ENCODE measurements at places on chromosomes 12 and 14.

DNA sequence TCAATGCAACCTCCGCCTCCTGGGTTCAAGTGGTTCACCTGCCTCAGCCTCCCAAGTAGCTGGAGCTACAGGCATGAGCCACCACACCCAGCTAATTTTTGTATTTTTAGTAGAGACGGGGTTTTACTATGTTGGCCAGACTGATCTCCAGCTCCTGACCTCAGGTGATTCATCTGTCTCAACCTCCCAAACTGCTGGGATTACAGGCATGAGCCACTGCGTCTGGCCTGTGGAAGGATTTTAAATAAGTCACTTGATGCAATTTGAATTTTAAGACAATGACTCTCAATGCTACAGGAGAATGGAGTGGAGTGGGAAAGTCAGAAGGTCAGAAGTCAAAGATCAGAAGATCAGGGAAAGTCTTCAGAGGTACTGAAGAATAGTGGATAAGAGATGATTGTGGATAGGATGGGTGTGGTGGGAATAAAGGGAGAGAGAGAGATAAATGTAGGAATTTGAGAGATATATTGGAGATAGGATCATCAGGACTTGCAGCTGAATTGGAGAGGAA, 15.4 kb downstream of the TMEM52B start:
- no peak for DNase-seq

GRCh38 chr12:128069359-128069997, 197.5 kb upstream of the TMEM132C start:
- DNase-seq = peak; percentile 2

- DNase-seq = no peak
Measured at GRCh38 chr12:12735301-12735700, 18.1 kb downstream of the CDKN1B start.

GRCh38 chr14:93185349-93185720, 218 bp downstream of the LYSET start:
- no peak for DNase-seq

DNA sequence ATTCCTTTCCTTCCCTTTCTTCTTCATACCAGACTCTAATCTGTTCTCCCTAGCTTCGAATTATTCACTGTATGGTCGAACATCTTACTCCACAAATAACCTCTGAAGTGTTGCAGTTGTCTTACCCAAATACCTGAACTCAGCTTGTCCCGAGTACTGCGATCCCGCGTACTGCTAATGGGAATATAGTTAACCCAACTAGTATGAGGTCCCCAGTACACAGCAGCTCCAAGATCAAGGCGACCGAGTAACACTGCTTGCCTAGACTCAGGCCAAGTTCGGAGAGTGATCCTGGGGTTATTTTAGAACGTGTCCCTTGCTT, 462 bp upstream of the ETNK1 start:
- DNase-seq = no peak

DNA sequence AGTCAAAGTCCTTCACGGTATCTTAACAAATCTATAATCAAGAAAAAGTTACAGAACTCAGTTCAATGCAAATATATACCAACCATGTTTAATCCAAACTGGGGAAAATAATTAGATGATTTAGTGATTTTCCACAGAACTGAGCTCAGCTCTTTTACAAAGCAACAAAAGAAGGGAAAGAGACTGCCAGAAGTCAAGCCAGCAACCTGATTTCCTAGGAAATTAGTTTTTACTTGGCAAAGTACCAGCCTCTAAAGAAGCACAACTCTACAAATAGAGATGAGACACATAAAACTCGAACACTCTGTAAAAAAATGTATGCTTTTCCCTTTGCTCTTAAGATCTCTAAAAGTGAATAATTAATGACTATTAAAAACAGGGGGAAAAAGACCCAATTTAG, 19.4 kb downstream of the NUMB start:
- DNase-seq = no peak

GRCh38 chr12:23830210-23830609, 119.3 kb downstream of the SOX5 start:
- no peak for DNase-seq

GRCh38 chr12:99054601-99055128, 409.6 kb downstream of the APAF1 start:
- no peak for DNase-seq

DNA sequence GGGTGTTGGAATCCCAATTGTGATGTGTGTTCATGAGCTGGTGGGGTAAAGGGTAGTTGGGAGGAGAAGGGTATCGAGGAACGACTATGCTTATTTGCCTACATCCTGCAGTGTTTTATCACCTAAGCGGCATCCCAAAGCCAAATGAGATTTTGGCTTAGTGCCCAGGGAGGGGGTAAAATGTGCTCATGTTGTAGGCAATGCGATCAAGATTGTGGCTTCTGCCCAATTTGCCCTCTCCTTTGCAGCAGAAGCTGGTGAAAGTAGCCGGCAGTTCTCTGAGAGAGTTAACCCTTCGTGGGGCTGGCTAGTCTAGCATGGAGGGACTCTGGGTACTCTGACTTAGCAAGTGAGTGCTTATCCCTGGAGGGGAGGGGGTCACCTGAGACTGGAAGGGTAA, 753 bp downstream of the RPH3A start:
- DNase-seq = no peak

- DNase-seq = no peak
Measured at GRCh38 chr12:38586789-38587188, 270.2 kb downstream of the ALG10B start.

- DNase-seq = no peak
Measured at GRCh38 chr12:116171549-116171948, 105.9 kb downstream of the MED13L start.

GRCh38 chr12:3905664-3906063, 32.5 kb upstream of the PARP11 start:
- DNase-seq = no peak

GRCh38 chr14:61939776-61940175, 177.6 kb downstream of the SNAPC1 start:
- DNase-seq = no peak

DNA sequence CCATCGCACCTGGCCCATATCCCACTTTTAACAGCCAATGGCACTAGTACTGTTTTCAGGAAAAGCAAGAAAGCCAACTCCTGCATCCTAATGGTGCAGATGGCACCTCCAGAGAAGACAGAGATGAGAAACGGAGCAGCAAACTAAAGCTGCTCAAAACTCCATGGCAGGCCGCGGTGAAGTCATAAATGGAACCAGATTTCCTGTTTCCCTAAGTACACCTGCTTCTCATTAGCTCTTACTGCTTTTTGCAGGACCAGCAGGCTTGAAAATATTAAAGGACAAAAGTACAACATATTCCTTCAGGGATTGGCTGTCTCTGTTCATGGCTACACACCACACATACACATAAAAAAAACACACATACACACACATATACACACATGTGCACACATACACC, 36.7 kb upstream of the LGALS3 start:
- no peak for DNase-seq

- no peak for DNase-seq
Measured at GRCh38 chr12:5770727-5771126, 174.3 kb downstream of the ANO2 start.

GRCh38 chr12:63415357-63415756, 252.9 kb downstream of the DPY19L2 start:
- no peak for DNase-seq

GRCh38 chr14:56195704-56196103, 77.5 kb downstream of the PELI2 start:
- no peak for DNase-seq

DNA sequence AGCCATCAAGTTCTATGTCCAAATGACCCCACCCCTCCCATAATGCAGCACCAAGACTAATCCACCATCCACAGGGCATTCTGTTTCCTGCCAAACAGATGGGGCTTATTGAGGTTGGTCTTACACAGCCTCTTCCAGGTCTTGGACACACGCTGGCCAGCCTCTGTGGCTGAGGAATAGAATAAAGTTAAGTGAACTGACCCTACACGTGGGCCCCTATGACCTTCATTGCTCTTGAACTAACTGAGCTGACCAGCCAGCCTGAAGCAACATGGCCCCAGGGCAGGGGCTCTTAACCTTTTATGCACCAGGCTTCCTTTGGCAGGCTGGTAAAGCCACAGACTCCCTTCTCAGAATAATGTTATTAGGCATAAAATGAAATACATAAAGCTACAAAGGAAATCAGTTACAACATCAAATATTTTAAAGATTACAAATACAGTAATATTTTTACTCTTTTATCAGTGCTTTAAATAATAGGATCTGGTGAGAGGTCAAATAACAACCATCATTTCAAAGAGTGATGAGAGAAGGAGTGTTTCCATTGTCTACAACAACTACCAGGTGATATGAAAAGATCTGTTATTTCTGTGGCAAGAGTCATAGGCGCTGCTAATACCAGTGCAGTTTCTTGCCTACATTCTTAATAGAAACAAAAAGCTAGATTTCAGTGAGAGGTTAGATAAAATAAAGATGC, 192.9 kb upstream of the NUDT4 start:
- no peak for DNase-seq

DNA sequence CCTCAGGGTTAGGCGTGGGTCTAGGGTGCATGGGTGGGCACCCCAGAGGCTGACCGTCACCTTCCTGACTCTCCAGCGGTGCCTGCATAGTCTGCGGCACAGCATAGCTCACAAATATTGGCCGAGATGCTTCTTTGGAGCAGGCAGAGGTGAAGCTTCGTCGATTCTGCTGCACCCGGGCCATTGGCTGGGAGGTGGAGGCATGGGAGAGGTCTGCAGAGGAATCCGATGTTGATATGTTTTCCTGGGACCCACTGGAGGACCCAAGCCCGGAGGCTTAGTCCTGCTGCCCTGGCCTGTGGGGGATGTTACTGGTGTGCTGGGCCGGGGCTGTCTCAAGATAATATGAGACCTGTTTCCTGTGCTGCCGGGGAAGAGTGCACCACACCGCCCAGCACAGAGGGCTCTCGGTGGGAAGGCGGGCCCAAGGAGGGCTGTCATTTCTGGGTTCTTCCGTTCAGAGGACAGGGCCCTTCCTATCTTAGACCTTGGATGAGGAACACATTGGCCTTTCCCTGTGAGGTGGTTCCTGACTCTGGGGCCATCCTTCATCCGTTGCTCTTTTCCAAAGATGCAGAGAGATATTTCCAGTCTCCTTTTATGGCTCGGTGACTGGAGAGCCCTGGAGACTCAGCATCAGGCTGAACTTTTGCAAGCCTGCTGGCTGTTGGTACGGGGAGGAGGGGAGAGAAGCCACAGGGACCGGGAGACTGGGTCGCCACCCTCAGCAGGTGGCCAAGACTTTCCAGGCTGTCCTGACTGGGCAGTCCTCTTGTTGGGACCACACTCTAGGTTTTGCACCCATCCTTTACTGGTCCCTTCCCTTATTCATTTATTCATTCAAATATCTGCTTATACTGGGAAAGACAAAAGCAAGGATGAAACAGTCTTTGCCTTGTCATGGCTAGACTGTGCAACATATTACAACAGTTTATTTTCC, 143.5 kb downstream of the TSPAN9 start:
- DNase-seq = no peak

DNA sequence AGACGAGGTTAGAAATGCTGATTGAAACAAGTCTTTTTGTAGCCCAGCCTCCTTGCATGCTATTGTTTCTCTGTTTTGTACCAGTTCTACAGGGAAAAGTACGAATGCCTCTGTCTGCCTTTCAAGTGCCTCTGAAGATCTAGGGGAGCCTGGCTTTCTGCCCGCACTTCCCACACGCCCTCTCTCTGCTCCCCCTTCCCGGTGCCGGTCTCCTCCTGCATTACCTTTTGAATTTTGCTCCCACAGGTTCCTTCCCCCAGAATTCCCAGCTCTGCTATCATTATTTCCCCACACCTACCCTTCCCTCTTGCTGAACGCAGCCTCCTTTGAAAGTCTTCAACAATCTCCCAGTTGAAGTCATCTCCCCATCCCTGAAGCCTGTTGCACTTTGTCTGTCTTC, 689.7 kb downstream of the BCL11B start:
- no peak for DNase-seq

- peak; percentile 70 for DNase-seq
Measured at GRCh38 chr12:66449531-66449930, 147.2 kb downstream of the HELB start.

DNA sequence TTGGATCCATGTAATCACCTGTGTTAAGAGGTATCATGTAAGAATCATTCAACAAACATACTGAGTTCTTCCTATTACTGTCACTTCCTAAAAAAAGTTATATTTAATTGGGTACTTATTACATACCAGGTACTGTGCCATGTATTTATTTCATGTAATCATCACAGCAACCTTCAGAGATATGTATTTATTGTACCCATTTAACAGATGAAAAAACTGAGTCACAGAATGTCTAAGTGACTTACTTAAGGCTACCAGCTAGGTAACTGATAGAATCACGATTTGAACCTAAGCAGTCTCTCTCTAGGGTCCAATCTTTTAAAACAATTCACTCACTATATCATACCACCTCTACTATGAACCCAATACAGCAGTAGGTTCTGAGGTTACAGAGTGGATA, 2.0 kb downstream of the PSME2 start:
- no peak for DNase-seq

DNA sequence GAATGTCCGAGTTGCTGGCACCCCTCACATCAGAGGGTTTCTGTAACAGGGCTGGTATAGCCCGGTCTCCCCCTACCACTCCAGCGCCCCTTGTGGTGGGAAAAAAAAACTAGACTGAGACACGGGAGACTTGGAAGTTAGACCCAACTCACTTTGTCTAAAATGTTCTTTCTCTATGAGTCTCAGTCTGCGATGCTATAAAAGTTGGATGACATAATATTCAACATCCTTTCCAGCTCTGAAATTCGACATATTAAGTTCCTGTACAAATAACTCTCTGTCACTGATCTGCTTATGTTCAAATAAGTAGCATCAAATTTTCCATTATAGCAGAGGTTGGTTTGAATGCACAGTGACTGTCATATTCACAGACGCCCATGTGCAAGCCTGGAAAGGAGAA, 25.7 kb upstream of the TC2N start:
- no peak for DNase-seq

DNA sequence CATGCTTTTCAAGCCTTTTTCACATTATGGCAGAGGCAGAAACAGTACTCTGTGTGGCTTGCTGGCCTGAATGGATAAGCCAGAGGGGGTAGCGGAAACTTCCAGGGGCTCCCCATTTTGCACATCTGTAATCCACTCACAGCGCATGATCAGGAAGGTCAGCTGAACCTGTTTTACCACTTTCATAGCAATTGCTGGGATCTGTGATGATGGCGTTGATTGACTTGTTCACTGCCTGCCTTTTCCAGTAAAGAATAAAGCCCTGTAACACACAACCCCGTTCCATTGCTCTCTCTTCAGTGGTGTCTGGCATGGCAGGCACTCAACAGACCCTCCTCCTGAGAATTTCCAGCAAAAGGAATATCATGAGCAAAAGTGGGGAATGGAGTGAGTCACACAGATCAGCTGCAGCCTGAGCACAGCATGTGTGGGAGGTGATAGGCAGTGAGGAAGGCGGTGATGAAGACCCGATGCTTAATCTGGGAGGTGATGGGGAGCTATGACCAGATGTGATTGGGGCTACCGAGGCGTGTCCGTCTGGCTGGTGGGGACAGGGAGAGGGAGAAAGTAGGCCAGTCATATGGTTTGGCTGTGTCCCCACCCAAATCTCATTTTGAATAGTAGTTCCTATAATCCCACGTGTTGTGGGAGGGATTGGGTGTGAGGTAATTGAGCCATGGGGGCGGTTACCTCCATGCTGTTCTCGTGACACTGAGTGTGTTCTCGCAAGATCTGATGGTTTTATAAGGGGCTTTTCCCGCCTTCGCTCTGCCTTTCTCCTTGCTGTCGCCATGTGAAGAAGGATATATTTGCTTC, 44.7 kb upstream of the CHST11 start:
- no peak for DNase-seq
